HTR-8/SVneo (cell line): ENCODE measurements at places on chromosomes 1 and 21.

- DNase-seq: no peak
Observed at GRCh38 chr1:21340230-21340945, 50.1 kb upstream of the ECE1 start.

DNA sequence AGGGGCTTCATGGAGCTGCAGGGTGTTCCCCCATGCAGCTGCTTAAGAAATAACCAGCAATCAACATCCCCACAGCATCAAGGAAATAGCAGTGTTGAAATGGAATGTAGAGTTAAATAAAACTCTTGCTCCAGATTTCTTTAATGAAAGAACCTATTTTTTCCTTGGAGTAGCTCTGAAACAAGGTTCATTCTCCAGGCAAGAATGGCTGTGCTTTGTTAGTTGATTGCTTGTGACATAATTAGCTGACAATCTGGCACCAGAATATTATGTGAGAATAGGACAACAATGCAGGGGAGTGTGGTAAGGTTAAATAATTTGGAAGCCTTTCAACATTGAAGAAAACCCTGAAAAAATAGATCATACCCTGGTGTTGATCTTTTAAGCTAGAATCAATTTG, 254.2 kb upstream of the RRP15 start:
- no peak for DNase-seq

GRCh38 chr1:160205242-160206035, at the start of gene PEA15:
Gene PEA15 (plus strand): TSS chr1:160205384. CDS start chr1:160211545, 6,161 bp downstream.
- peak; percentile 69 for DNase-seq

DNA sequence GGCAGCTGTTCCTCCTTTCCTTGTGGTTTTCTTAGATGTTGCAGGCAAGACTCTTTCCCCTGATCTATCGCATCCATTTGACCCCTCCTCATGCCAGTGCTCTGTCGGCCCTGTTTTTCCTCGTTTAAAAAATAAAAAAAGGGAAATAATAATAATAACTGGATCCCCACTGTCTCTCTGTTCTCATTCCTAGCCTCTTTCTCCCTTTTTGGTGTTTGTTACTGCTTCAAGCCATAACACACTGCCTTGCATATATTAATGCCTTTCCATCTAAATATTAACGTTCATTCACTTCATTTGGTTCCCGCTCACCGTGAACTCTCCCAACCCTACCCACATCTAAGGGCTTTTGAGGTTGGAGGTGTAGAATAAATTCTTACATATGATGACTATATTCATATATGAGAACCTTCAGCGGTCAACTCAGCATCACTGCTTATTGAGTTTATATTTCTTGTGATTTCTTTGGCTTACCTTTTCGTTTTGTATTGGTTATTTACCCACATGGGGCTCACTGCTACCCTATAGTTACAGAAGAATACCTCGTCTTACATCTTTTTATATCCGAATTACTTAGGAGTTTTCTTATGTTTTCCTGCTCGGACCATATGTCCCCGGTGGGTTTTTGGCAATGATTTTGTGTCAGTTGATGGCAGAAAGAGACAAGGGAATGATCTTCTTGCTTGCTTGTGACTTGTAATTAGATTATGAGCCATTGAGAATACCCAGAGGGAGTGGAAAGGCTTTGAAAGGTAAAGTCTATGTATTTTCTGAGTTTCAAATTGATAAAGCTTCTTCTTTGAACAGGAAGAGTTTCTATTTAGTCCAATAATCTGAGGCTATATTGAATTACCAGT, 805 bp downstream of the ATG4C start:
- peak; percentile 15 for DNase-seq

DNA sequence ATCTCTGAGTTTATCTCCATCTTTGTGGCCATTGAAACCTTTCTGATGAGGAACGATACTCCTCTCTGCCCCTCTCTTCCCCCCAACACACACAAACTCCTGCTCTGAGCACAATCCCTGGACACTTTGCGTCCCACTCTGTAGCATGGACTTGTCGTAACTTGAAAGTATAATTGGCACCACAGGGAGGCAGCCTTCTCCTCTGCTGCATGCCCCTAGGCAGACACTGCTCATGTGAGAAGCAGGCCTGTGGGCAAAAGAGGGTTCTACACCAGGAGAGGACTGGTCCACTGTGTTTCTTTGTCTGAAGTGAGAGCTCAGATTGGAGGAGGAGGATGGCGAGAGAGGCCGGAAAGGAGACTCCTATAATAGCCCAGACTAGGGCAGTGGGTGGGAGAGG, 3.8 kb upstream of the PARS2 start:
- DNase-seq: no peak

DNA sequence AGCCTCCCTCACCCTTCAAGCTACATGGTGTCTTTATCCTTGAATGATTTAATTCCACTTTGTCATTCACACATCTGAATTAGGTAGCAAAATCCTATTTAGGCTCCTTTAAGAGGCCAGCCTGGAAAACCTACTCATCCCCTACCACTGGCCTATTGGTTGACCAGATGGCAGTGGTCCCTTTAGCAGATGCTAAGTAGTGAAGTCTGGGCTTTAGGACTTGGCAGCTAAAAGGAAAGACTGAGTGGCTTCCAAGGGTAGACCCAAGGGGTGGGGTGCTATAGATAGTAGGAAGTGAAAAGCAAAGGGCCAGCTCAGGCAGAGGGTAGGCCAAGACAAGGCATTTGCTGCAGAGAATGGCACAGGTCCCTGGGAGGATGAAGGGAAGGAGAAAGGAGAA, 46.6 kb downstream of the KCNJ6 start:
- DNase-seq: no peak

DNA sequence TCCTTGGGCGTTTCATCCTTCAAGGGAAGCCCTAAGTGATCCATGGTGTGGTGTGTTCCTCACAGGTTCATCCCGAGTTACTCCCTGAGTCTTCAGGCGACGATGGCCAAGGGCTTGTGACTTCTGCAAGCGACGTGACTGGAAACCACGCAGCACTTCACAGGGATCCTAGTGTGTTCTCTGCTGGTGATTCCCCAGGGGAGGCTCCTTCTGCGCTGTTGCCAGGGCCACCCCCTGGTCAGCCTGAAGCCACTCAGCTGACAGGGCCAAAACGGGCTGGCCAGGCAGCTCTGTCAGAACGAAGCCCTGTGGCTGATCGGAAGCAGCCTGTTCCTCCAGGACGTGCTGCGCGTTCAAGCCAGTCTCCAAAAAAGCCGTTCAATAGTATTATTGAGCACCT, 71.5 kb downstream of the VPS26C start:
- DNase-seq: no peak

DNA sequence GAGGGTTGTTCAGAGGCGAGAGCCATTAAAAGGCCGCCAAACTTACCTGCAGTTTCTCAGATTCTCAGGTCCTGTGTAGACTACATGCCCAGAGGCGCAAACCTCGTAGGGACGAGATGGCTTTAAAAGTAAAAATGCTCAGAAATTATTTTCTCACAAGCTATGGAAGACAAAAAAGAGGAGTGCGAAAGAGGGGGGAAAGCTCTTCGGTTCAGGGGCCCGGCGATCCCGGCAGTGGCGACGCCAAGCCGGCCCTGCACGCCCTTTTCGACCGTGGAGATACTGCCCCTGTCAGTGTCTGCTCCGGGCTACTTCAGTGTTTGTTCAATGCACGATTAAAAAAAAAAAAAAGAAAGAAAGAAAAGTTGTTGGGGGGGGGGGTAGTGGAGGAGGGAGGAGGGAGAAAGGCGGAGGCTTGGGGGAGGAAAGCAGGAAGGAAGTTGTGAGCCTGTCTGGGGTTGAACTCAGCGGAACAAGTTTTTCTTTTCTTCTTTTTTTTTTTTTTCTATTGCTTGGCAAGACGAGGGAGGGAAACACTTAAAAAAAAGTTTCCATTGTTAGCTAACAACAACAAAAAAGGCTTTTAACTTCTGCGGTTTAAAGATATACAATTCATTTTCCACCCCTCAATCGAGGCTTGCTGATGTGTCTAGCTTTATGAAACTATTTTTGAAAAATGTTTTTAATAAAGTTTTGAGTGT, at the start of gene ITPKB:
Gene ITPKB (minus strand): TSS at position 288 of the 701 bp plus-strand sequence. CDS start 1,824 bp downstream, outside the sequence.
- DNase-seq: peak; percentile 56

GRCh38 chr1:72140222-72140621, 142.1 kb downstream of the NEGR1 start:
- DNase-seq: no peak

- DNase-seq: no peak
Observed at GRCh38 chr1:164092603-164093353, 466.2 kb upstream of the PBX1 start.

GRCh38 chr1:167043752-167044488, 46.3 kb downstream of the GPA33 start:
- DNase-seq: no peak

GRCh38 chr1:3883194-3883925, 16.7 kb downstream of the C1orf174 start:
- no peak for DNase-seq
